ENCODE measurements at places on chromosomes 1 and 21.

DNA sequence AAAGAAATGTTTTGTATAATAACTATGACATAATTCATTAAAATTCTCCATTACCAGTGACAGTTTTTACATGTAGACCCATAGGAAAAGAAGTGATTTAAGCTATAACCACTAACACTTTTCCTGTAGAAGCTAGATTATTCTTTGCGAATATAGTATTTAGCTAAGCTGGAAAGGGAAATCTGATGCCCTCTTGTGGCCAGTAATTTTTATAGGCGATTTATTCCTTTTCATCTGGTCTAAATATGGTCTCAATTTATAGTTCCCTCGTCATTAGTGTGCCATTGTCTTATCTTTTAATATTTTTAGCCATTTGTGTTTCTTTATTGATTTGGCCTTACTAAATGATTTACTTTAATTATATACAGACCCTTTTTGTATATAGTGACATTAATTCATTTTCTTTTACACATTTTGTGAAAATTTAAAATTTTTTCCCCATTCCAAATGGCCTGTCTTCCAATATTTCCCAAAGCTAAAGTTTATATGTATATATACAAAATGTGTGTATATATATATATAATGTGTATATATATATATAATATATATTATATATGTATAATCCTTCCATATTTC lies 26.7 kb downstream of the BTG3 start:
- peak; percentile 20 for DNase-seq

DNA sequence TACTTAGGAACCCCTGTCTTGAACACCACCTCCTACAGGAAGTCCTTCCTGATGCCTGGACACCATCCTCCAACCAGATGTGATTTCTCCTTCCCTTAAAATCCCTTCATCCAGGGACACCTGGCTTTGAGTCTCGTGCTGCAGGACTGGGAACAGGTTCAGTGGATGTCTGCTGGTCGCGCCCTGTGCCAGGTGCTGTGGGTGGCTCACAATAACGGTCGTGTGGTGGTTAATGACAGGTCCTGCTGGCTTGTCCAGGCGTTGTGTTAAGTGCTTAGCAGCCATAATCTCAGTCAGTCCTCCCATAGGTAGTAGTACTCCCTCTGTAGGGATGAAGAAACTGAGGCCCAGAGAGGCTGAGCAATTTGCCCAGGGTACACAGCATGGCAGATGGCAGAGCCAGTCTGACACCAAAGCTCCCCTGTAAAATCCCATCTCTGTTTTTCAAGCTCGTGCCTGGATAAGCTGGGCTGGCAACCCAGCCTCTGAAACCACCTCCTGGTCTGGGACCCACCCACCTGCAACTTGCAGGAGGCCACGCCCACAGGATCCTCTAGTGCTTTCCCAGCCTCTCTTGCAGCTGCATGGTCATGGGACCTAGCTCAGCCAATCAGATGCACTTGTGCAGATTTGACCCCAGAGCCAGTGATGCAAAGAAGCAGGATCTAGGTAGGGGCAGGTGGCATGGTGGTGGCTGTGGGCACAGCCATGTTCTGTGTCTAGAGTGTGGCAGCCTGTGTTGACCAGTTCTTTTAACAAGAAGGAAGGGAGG lies 106.0 kb upstream of the IFFO2 start:
- no peak for DNase-seq

DNA sequence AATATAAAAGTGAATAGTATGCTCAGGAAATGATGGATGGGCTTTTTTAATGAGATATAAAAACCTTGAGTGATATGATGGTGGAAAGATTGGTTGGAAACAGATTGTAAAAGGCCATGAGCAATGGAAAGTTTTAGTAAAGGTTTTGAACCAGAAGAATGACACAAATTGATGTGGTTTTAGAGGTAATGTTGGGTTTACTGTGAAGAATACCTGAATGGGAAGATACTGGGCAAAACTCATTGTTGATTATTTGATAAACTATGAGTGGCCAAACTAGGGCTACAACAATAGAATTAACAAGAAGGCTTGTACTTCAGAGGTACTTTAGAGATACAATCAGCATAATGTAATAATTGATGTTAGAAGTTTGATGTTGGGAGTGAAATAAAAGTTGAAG lies 108.5 kb downstream of the PTGS2 start:
- no peak for DNase-seq

GRCh38 chr1:219472596-219472995 lies 140.3 kb downstream of the ZC3H11B start:
- no peak for DNase-seq
